ENCODE measurements at places on chromosomes 7 and 10.
A peak's percentile ranks its signal among the peaks of the same experiment; 100 is the strongest.

DNA sequence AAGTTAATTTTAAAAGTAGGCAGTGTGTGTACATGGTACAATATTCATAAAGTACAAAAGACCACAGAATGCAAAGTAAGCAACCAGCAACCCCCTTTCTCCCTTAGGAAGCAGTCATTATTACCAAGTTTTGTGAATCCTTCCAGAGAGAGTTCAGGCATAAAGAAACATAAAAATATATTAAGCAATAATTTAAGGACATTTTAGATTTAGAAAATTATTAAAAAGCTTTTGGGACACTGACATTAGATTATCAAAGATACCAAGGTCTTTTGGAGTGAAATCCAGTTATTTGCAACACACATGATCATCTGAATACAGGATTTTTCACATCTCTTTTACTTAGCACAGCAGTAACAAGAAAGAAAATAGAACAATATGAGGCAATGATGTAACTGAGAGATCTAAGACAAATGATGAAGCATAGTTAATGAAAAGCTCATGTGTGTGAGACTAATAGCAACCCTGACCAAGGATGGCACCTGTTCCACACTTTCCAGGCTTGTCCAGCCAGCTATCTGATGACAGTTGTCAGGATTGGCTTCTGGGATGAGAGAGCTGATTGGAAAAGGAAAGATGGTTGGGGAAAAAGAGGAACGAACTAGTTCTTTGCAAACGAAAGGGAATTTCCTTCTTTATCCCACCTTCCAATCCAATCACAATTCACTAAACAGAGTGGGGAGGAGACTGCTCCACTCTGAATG lies 115.5 kb upstream of the LAMB4 start:
- DNase-seq = no peak

DNA sequence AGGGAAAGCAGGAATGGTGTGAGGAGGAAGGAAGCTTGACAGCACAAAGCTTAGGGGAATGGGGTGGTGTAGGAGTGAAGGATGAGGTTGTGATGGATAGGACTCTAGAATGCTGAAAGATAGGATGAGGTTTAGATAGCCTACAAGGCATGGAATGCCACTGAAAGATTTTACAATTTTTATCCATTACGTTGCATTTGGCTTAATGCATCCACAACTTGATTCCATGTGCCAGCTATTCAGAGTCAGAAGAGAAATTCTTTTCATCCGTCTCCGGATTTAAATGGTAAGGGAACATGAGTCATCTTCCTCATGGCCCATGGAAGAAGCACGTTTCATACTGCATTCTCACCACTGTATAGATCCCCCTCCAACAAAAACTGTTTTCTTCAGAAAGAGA lies 212.4 kb upstream of the BMPER start:
- no peak for DNase-seq

DNA sequence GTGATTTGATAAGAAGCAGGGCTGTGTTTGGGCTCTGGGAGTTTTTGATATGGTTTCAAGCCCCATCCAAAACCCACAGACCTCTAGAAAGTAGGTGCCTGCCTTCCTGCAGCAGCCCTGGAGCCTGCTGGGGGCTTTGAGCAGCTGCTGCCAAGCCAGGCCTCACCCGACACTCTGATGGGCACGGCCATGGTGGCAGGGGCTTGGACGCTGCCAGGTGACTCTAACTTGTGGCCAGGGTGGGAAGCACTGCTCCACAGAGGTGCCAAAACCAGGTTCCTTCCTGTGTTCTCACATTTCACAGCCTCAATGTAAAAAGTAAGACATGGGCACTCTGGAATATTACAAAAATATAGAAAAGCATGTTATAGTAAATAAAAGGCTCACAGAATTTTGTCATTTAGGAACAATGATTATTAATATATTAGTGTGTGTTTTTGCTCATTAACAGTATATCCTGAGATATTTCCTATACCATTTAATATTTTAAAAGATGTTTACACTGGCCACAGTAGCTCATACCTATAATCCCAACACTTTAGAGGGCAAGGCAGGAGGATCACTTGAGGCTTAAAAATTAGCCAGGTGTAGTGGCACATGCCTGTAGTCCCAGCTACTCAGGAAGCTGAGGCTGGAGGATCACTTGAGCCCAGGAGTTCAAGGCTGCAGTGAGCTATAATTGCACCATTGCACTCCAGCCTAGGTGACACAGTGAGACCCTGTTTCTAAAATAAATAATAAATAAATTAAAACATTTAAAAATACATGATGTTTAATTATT lies 95.1 kb downstream of the EGFR start:
- no peak for DNase-seq

- no peak for DNase-seq
These were observed 293.9 kb downstream of the SNX13 start for GRCh38 chr7:17646253-17646956.

- DNase-seq = no peak
These were observed 55.5 kb upstream of the LOXL4 start for GRCh38 chr10:98323221-98324164.

DNA sequence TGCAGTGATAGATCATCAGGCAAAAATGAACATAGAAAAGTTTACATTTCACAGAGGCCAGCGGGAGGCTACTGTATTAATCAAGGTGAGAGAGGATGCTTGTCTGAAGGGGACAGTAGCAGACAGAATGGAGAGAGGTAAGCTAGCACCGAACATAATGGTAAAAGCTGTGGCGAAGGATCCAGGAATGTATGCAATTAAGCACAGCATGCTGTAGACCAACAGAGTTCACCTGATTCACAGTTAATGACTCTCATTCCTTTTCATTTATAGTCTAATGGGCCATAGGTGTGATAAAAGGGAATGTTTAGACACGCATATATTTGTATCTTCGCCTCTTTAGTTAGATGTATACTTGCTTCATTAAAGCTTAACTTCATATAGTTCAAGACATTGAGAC lies 150.9 kb upstream of the MBL2 start:
- no peak for DNase-seq

DNA sequence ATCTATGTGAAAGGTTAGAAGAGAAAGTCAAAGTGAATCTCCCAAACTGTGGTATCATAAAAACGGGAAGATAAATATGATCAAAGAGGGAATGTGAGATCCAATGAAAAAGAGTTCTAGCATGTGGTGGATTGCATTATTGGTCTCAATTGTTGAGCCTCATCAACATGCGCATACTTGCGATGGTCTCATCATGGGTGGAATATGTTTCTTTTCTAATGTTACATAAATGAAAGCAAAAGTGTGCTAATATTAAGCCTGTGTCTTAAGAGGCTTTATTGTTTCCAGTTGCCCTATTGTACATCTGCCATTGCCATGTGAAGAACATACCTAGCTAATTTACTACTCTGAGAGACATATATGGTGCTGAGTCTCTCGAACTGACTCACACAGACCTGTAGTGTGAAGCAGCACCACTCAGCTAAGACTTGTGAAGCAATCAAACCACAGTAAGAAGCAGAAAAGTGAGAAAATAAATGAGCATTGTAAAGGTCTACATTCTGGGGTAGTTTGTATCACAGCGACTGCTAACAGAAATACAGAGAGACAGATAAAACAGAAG lies 645.5 kb upstream of the PCDH15 start:
- DNase-seq = no peak

GRCh38 chr10:91339729-91340128 lies 70.4 kb upstream of the HECTD2 start:
- no peak for DNase-seq

DNA sequence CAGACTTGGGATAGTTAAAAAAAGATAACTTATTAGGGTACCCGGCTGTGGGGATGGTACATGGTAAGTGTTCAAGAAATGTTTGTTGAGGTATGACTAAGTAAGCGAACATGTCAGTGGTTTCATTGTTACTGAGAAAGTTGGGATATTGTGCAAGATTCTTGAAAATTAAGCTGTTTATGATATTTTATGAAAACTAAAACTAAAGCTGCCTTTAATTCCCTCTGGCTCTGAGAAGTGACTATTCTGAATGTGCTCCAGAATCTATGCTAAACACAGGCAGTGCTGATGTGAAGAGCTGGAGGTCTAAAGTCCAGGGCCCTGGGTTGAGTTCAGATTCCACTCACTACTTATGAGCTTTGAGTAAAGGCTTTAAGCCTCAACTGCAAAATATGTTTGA lies 72.9 kb downstream of the AOAH start:
- no peak for DNase-seq

- DNase-seq = peak; percentile 28
These were observed 317.8 kb downstream of the SH2D4B start for GRCh38 chr10:80855348-80855971.

DNA sequence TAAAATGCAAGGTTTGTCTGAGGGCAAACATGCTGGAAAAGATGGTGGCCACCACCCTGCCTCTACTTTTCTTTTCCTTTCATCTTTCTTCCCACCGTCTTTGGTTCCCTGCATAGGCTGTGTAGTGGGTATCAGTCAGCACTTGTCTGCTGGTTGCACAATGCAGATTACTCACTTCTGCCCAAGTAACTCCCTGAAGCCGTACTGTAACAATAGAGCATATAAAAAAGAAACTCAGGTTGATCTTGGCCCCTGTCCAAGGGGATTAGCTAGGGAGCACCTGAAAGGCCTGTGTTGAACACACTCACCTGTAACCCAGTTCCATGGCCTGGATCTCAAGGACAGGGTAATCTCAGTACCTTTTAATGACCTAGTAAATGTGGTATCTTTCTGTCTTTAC lies 533.0 kb upstream of the GALNT17 start:
- no peak for DNase-seq

- no peak for DNase-seq
These were observed 78.3 kb downstream of the ST8SIA6 start for GRCh38 chr10:17375936-17376584.

- no peak for DNase-seq
These were observed 40.2 kb downstream of the ANKRD61 start for GRCh38 chr7:6071406-6071805.

DNA sequence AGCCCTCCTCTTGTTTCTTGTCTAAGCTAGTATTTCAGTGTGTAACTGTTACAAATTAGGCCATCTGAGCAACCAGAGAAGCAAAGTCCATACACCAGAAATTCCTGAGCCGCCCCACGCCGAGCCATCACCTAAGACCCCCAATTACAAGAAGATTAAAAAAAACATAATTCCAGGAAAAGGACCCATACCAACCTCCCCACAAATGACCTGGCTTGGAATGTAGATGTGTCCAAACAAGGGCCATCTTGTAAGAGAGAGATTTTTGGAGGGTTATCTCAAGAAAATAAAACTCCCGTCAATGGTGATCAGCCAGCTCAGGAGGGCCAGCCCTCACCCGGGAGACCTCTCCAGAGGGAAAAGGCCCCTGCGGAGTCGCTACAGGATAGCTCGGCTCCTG lies 83.1 kb downstream of the LRGUK start:
- no peak for DNase-seq

DNA sequence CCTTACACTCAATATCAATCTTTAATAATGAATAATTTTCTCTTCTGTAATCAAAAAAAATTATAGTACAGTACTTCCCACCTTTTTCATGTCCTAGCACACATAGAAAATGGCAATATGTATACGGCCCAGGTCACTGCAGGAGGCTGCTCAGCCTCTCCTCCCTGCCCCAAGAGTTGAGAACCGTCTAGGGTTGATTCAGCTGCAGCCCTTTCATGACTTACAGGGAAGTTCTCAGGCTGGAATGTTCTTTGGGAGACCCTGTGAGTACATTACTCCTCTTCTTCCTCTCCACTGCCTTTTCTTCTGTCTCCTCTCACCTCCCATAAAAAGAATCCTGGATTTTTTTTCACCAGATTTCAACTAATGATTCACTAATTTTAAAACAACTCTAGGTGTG lies 180.0 kb downstream of the HDAC9 start:
- no peak for DNase-seq

GRCh38 chr10:6737080-6737641 lies 157.1 kb upstream of the PRKCQ start:
- DNase-seq = peak; percentile 49

GRCh38 chr10:77560471-77560870 lies 77.1 kb downstream of the KCNMA1 start:
- DNase-seq = no peak

- no peak for DNase-seq
These were observed 414.2 kb upstream of the KLF6 start for GRCh38 chr10:4199196-4199595.

GRCh38 chr10:122664501-122664900 lies 35.1 kb downstream of the C10orf120 start:
- DNase-seq = no peak

DNA sequence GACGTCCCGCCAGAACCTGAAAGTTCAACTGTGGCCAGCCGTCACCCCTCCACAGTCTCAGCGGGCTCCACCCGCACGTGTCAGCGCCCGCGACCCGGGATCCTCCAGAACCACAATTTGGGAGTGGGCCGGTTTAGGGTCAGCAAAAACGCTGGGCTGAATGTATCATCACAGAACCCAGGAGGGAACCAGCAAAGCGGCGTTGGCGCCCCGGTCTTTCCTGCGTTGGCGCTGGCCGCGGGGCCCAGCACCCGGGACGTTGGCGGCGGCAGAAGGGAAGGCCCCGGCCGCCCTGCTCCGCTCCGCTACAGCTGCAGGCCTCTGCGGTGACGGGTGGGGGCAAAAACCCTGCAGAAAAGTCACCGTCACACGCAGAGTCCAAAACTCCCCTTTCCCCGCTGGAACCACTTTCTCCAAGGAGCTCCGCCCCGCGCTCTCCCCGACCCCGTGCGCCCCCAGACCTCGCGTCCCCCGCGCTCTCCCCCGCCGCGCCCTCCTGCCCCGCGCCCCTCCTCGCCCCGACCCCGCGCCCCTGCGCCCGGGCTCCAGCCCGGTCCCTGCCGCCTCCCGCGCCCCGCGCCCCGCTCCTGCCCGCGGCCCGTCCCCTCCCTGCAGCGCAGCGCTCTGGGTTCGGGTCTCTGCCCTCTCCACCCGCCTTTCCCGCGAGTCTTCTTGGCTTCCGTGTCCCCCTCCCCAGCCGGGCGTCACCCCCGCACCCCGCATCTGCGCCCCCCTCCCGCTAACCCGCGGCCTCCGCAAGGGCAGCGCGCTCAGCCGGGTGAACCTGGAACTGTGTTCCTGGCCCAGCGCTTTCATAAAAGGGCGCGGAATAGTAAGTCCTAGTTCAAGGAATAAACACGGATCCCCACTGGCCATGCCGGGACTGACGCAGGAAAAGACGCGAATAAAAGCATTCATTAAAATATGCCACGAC lies 24.0 kb upstream of the RNF32 start:
- DNase-seq = no peak
